ENCODE measurements at places on chromosomes 6 and 20. TPM values are rescaled to one million over a fixed set of nuclear protein-coding genes. Genes with fewer than 3 reads are reported as not detected.

GRCh38 chr6:87182321-87182720, 27.0 kb downstream of the ZNF292 start:
- no peak for DNase-seq

DNA sequence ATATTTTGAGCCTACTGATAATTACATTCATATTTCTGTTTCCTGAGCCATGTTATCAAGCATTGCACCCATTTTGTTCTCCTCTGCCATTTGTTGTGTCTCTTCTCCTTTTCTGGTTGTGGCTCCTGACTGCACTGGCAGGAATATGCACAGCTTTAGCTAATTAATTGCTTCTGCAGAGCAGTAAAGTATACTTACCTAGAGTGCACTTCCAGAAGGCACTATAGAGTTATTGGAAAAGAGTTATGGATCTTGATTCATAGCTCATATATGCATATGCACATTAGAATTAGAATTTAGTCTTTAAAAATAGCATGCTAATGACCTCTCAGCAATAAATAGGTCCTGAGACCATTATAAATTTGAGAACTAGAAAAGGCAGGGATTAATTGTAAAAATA, 262.6 kb downstream of the NKAIN2 start:
- no peak for DNase-seq

- no peak for DNase-seq
These were observed 48.5 kb downstream of the AIG1 start for GRCh38 chr6:143109196-143109595.

The OTOR gene
- not detected for polyA plus RNA-seq

DNA sequence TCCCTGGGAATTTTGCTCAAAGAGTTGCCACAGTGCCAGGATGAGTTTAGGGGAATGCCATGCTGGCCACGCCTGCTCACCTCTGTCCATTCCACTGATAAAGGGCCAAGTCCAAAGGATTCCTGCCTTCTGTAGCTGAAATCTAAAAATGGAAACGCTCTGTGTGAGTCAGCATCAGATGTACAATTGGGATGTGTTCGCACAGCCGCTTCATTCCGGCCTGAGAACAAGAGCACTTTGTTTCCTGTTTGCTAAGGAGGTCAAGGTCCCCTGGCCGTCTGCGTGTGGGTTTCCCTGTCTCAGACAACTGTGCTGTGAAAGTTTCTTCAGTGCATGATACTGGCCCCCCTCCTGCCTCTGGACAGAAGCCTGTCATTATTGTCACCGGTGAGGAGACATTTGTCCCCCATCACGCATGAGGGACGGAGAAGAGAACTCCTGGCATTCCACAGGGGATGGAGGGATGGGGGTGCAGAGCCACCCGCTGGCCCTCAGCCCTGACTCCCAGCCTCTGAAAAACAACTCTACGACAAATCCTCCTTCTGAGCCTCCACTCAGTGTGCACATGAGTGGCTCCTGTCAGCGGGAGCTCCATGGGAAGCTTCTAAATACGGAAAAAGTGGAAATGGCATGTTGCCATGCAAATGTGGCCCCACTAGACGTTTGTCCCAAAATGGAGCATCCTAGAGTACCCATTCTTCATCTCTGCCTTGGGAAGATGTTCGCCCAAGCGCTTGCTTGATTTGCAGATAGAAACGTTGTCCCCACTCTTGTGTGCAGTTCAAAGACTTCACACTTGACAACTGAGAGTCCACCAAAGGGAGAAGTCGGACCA, 143.5 kb upstream of the AFDN start:
- DNase-seq = no peak

- no peak for DNase-seq
These were observed 301.2 kb upstream of the BMP2 start for GRCh38 chr20:6466075-6466810.

DNA sequence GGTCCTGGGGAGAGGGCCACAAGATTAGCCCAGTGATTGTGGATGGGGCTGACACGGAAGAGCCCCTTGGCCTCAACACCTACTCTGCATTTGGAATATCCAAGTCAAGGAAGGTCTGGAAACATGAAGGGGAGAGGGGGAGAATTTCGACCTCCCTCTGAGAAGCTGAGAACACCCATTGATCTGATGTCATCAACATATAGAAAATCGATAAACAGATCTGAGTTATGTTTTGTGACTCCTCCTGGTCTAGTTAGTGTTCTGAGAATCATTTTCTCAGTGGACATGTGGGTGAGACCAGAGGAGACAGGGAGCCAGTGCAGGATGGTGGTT, 108.0 kb downstream of the SLC22A3 start:
- no peak for DNase-seq

DNA sequence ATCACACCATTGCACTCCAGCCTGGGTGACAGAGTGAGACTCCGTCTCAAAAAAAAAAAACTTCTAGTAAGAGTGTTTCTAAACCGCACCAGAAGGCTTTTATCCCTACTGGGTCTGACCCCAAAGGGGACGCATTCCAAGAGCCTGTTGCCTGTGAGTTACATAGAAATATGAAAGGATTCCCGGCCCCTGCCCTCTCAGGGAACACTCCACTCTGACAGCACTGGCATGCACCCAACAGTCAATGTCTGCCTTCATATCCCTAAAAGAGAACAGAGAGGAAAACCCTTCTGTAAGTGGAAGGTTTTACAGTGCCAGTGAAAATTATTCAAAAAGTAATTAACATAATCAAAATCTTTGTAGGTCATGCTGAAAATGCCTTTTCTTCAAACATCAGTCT, 117.1 kb upstream of the PTPRT start:
- no peak for DNase-seq

GRCh38 chr6:40892223-40892622, 146.8 kb downstream of the UNC5CL start:
- no peak for DNase-seq

GRCh38 chr6:153621070-153621469, 418.0 kb upstream of the OPRM1 start:
- no peak for DNase-seq

- DNase-seq = no peak
These were observed 98.0 kb downstream of the FNDC1 start for GRCh38 chr6:159267165-159267564.

The TPBG gene
- 93.2 TPM for polyA plus RNA-seq
